ENCODE measurements at places on chromosomes 2 and 18. TPM values are rescaled to one million over a fixed set of nuclear protein-coding genes. Genes with fewer than 3 reads are reported as not detected.

TNFAIP6 gene
- 572 TPM for total RNA-seq

ARHGAP28 gene
- total RNA-seq, result 38.2 TPM

CD8B2 gene
- total RNA-seq, result 0.13 TPM

UGT1A9 gene
- not detected for total RNA-seq

LBH gene
- total RNA-seq, result 379 TPM

PLEKHA3 gene
- 8.0 TPM for total RNA-seq

SCLY gene
- 11.2 TPM for total RNA-seq

EML6 gene
- total RNA-seq, result 0.39 TPM

TRIM43 gene
- total RNA-seq, result not detected
